ENCODE measurements at places on chromosomes 1 and 21.

DNA sequence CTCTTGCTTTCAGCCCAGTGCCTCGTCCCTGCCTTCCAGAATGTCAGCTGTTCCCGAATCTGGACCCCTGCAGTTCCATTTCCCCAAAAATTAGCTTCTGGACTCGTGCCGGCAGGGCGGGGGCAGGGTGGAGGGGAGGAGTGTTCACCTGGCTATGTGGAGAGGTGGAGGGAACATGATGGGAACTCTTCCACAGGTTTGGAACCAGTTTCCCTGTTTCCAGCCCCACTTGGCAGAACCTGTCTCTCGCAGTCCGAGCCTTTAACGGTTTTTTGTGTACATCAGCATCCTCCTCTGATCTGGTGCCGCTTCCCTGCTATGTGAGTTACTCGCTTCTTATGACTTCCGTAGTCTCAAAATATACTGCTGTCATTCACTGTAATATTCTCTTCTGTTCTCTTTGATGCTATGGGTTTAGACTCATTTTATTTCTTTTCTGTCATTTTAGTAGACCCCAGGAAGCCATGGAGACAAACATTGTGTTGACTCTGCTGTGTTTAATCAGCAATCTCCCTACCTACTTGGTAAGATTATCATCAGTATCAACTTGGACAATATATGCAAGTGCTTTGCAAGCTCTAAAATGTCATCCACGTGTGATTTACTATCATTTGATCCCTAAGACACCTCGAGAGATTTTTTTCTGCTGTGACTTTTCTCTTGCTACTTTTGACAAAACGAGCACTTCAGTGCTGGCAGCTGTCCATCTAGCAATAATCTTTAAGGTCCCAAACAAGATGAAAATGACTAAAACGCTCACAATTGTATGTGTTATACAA is 33.3 kb upstream of the HNRNPU start:
- DNase-seq, result no peak

GRCh38 chr1:118097622-118098348 is 87.2 kb downstream of the SPAG17 start:
- DNase-seq, result no peak

DNA sequence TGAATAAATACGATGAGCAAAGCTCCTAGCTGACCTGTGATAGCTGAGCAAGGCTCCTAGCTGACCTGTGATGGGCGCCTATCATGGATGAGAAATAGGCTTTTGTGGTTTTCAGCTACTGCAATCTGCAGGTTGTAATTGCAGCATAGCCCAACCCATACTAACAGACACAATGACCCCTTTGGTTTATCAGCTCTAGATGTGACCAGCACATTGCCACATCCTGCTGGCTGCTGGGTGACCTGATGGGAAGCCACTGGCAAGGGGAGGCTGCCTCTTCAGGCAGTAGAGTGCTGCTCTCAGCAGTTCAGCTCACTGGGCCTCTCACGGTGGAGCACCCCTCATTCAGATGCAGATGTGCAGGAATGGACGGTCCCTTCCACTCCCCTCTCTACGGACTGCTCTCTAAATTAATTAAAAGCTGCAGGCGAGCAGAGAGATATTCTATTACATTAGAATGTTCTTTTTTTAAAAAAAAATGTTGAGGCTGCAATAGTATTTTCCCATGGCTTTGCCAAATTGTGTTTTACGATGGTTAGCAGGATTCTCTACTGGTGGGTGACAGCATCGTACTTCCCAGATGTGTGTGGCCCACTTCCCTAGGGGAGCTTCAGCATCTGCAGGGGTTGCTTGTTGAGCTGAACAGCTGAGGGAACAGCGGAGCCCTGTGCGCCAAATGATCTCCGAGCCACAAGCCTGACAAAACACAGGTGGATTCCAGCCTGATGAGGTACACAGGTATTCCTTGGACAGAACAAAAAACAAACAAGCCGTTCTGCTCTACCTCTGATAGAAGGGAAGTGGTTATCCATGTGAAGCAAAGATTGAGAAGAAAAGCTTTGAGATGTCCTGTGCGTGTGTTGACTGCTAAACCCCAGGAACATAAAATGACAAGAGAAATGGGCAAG is 65.0 kb downstream of the SYT6 start:
- no peak for DNase-seq

GRCh38 chr1:172357753-172358385 is 62.6 kb upstream of the C1orf105 start:
- no peak for DNase-seq

GRCh38 chr1:170714938-170715337 is 51.0 kb downstream of the PRRX1 start:
- DNase-seq, result no peak

- no peak for DNase-seq
Observed at GRCh38 chr1:172450524-172450885, 6.6 kb upstream of the PIGC start.
